ENCODE measurements at places on chromosomes 13 and 19.
A peak's percentile ranks its signal among the peaks of the same experiment; 100 is the strongest.

DNA sequence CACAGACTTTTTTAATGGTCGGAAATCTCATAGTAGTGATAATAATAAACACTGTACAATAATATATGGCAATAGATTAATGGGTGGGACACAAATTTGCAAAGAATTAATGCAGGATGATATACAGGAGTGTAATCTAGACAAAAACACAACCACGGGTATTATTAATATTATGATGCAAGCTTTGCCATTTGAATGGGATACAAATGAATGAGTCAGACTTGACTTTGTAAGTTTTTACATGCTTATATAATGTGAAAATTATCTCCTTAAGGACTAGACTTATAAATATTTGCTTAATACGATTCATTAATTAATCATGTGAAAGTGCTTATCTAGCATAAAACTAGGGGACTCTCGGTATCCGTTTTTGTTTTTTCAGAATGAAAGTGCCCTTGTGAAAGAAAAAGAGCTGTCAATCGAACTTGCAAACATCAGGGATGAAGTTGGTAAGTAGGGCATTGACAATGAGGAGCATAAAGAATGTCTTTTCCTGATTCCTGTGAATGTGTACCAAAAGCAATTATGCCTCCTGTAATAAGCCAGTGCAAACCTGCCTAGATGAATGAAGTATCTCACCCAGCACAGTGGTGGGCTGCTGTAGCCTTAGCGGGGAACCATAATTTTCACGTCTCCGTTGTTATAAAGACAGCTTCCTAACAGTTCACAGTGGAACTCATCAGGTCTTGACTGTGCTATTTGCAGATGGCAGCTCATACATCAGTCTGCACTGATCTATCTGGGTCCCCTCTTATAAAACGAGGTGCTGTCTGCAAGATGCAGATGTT lies 155.7 kb downstream of the SLC7A1 start:
- DNase-seq: no peak

- no peak for DNase-seq
Observed at GRCh38 chr19:1847684-1848398, 442 bp downstream of the REXO1 start.

DNA sequence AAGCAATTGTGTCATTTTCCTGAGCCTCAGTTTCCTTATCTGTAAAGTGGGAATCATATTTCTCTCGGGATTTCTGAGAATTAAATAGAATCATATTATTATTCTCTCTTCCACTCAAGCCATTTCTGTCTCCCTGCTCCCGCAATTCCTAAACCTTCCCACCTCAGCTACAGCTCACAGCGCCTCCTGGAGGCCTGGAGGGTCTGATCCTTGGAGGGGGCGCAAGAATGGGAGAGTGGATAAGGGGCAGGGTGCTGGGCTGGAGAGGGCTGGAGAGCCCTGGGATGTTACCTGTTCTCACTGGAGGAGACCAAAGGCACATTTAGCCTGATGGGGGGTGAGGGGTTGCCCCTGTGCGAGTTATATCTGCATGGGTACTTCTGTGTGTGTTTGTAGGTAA lies 31.1 kb upstream of the CYP2S1 start:
- DNase-seq: no peak

DNA sequence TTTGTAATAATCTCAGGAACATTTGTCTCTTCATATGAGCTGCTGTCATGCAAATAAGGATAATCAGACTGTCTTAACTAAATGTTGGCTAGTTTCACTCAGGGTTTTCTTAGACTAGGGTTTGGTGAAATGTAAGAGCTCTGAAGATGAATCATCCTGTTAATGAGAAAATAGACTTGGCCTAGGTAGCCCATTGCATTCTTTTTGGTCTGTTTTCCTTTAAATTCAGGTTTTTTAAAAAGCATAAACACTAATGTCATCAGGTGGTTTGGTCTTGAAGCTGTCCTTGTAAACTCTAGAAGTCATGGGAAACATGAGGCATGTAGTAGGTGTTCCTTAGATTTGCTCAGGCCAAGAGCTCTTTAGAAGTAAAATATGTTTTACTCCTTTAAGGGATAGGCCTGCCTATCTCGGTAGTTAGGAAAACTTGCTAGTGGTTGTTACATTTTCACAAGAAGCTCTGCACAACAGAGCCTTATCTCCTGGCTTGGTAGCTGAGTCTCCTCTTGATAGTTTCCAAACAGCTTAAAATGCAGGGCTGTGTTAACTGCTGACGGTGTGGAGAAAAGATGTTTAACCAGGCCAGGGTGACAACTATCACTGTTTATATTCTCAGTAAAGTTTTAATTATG lies 62.0 kb upstream of the C1QTNF9B start:
- no peak for DNase-seq

- DNase-seq: peak; percentile 7
Observed at GRCh38 chr19:10305139-10305806, 4.3 kb downstream of the ZGLP1 start.

GRCh38 chr19:38264486-38265212 lies at the start of gene SPINT2:
SPINT2 (plus strand) TSS chr19:38264573; CDS start chr19:38264893, 320 bp downstream.
- DNase-seq: no peak

- no peak for DNase-seq
Observed at GRCh38 chr19:35002037-35002535, 2.0 kb downstream of the GRAMD1A start.

- no peak for DNase-seq
Observed at GRCh38 chr19:15517778-15518177, 9.5 kb downstream of the CYP4F22 start.
